ENCODE measurements at places on chromosomes 3 and 15.

GRCh38 chr15:55253580-55253979, 36.0 kb downstream of the RAB27A start:
- DNase-seq = no peak

- no peak for DNase-seq
Measured at GRCh38 chr3:42144209-42144608, 53.1 kb downstream of the TRAK1 start.

DNA sequence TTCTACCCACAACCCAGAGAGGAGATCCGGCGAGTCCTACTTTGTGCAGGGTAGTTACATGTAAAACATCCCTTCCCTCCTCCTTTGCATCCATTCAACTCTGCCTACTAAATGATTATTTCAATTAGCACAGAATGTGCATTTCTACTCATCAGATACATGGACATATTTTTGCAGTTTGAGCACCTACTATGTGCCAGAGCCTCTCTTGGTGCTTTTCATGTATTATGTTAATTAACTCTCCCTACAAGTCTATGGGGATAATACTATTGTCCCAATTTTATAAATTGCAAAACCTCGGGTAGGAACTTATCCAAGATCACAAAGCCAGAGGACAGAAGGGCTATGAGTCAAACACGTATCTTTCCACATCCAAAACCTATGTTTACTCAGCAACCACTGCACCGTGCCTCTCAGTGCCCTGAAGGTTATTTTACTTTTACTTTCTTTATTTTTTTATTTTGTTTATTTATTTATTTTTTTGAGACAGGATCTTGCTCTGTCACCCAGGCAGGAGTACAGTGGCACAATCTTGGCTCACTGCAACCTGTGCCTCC, 432.8 kb downstream of the MAGI1 start:
- DNase-seq = no peak

GRCh38 chr3:89617706-89618105, 510.3 kb downstream of the EPHA3 start:
- no peak for DNase-seq

GRCh38 chr15:79610021-79610420, 177.9 kb downstream of the MINAR1 start:
- DNase-seq = no peak

DNA sequence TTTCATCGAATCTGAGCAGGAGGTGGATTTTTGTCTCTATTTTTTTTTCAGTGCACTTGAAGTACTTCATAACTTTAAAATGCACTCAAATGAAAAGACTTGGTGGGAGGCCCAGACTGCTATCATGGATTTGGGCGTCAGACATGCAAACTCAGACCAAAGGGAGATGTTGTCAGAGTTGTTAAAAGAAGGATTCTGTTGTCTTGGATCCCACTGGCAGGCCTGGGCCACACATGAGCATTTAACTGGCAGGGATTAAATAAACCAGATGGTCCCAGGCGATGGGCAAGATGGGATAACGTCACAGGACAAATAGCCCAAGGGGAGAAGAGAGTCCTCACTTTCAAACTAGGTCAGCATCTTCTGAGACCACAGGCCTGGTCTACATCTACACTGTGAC, 15.4 kb downstream of the RTP1 start:
- DNase-seq = no peak

GRCh38 chr3:171688002-171688401, 122.3 kb downstream of the PLD1 start:
- DNase-seq = no peak

- no peak for DNase-seq
Measured at GRCh38 chr3:177421481-177421785, 224.2 kb upstream of the TBL1XR1 start.

DNA sequence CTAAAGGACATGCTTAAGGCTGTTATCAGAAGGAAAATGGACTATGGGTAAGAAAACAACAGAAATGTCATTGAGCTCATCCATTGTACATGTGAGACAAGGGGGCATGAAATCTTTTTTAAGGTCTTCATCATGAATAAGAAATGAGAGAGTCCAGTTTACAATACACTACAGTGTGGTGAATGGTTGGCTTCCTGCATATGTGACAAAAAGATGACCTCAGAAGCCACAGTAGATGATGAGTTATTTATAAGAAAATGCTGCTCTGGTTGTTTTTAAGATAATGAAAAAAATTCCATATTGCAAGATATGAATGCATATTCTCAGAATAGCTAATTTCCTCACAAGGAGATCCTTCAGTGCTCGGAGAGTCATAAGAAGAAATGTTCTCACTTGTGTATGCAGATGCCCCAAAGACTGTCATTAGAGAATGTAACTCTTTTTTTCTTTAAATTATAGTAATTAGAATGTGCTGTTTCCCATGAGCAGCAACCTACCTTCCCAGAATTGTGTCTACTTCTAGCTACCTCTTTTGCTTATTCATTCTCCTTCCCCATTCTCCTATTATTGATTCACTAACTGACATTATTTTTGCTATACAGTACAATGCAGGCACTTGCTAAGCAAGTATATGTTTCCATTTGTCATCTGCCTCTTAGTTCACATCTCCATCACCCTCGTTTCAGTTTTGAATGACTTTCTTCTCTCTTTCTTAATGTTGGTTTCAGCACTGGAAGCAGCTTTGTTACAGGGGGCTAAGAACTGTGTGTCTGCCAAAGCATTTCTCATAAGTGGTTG, 152.0 kb upstream of the PEX5L start:
- no peak for DNase-seq

GRCh38 chr3:66639809-66640356, 139.1 kb upstream of the LRIG1 start:
- no peak for DNase-seq
